ENCODE measurements at places on chromosomes 12 and 14.

GRCh38 chr12:25698772-25699171 is 145.7 kb upstream of the LMNTD1 start:
- no peak for DNase-seq

- DNase-seq, result peak; percentile 48
These were observed 49.5 kb downstream of the PPP2R5C start for GRCh38 chr14:101810897-101811621.

DNA sequence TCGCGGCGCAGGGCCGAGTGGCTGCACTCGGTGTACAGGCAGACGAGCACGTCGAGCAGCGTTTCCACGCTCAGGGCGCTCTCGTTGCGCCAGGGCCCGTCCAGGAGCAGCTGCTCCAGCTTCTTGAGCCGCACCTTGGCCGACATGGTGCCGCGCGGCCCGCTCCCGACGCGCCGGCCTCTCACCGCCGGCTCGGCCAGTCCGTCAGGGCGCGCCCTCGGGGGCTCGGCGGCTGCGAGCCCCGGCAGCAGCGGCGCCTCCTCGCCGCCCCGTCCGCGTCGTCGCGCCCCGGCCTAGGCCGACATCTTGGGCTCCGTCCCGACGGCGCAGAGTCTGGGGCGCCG is 349 bp downstream of the CDC42BPB start:
- peak; percentile 8 for DNase-seq

DNA sequence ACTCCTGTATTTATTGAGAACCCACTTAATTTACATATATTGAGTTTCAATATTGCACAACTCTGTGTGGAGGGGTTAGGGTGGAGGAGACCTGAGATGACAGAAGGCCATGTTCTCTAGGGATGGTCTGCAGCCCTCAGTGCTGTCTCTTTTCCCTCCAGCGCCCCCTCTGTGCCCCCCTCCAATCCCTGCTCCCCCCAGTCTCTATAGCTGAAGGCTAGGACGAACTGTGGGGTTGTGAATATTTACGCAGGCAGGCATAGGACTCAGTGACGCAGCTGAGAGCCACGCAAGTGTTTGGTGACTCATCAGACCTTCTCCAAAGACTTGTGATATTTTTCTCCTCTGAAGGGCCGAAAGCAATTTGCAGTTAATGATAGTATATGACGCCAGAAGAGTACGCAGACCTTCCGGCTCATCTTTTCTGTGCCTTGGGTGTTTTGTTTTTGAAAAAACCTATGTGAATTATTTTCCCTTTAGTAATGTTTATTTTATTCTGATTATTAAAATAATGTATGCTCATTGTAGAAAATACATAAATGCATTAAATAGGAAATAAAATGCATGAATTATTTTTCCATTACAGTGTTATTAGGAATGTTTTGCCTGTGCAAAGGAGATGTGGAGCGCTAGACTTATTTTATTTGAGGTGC is 85.3 kb downstream of the SLC25A47 start:
- peak; percentile 77 for DNase-seq

DNA sequence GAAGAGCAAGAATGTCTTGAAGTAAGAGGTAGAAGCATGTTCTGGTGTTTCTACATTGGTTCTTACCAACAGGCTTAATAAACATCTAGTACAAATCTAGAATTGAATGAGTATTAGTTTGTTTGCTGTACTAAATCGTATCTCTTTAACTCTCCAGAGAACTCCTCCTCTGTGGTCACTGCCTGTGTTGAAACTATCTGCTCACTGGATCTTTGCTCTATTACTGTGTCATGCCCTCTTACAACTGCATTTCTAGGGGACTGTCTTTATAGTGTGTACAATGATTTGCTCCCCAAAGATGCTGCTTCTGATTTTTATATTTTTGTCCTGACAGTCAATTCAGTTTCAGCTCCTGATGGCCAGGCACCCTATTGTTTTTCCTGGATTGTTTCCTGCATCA is 50.1 kb upstream of the E2F7 start:
- DNase-seq, result no peak

GRCh38 chr14:58296726-58297125 is 1.6 kb upstream of the ARID4A start:
- DNase-seq, result no peak

DNA sequence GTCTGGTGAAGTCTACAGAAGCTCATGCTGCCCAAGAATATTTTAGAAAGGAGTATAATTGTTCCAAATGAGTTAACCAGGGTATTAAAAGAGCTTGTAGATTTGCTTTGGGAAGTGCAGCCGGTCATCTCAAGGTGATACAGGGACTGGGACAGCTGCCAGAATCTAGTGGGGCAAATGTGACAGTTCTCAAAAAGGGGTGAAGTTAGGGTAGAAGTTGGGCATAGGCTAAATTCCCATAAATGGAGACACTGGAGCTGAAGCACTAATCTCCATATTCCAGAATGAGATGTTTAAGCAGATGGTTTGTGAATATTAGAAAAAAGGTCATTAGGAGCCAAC is 94.7 kb downstream of the ANO6 start:
- DNase-seq, result no peak

GRCh38 chr14:61326847-61327246 is 5.5 kb downstream of the PRKCH start:
- no peak for DNase-seq

- DNase-seq, result no peak
These were observed 37.9 kb downstream of the RAB21 start for GRCh38 chr12:71792599-71792998.

DNA sequence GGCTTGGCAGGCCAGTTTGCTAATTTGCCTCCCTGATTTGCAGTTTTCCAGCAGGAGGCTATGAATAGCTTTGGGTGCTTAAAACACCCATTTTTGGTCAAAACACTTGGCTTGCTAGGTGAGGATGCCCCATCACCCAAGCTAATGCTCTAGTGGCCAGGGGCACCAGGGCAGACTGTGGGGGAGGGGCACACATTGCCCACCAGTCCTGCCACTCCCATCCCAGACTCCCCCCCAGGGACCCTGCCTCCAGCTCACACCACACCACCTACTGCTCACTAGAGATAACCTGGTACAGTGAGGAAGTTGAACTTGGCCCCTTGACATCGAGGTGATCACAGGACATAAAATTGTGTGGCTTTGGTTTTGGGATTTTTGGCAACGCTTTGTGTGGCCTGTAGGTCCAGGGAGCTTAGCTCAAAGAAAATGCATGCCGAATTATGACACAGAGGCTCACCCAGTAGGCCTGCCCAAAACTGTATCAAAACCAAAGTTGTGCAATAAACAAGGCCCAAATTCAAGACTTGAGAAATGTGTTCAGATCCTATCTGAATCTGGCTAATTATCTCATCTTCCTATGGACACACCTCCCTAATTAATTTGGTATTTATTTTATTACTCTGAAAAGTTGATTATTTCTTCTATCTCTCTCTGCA is 4.3 kb downstream of the NUAK1 start:
- DNase-seq, result no peak

DNA sequence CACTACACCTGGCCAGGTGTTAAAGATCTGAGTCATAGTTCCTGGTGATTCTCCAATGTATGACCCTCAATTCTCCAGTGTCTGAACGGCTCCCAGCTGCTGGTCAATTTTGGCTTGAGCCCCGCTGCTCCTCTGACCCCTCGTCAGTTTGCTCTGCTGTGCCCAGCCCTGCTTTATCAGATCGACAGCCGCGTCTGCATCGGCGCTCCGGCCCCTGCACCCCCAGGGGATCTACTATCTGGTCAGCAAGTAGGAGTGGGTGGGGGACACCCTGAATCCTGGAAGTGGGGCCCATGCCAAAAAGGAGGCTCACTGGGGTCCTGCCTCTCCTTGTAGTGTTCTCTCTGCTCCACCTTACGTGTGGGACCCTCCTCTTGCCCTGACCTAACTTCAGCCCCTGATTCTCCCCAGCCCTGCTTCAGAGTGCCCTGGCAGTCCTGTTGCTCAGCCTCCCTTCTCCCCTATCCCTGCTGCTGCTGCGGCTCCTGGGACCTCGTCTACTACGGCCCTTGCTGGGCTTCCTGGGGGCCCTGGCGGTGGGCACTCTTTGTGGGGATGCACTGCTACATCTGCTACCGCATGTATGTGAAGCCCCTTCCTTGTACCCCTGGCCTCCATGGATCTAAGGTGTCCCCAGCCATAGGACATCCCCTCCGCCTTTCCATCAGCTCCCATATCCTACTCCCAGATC is 5.0 kb downstream of the SLC39A5 start:
- DNase-seq, result no peak

DNA sequence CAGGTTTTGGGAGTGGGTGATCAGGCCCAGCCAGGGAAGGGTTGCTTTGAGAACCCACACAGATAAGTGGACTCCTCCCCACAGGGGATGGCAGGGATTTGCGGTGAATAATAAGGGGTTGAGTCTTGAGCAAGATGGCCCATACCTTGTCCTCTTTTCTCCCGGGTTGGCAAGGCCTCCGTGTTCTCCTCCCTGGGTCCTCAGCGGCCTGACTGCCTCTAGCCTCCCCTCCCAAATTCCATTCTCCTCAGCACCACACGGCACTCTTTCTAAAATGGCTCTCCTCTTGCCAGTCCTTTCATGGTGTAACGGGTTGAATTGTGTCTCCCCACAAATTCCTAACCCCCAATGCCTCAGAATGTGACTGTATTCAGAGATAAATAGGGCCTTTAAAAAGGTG is 70.0 kb downstream of the CHST11 start:
- no peak for DNase-seq

DNA sequence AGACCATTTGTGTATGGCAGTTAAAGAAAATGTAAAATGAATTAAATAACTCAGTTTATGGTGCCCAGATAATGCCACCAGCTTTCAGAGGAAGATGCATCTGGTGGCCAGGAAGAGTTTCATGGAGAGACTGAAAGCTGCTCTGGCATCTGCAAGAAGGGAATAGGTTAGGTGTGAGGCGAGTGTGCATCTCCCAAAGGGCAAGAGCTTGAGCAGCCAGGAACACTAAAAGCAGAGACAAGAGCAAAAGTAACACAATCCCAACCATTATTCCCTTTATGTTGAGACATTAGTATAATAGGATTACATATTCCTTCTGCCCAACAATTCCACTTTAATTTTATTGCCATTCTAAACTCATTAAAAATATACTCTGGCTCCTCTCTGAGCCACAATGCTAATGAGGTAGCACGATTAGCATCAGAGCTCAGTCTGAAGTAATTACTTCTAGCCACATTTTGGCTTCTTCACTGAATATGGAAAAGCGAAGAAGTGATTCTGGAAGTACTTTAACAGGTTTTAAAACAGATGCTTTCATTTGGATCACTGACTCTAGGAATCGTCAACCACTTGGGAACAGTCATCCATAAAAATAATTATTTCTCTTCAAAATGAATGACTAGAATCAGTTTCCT is 309.4 kb upstream of the TMTC1 start:
- DNase-seq, result no peak

DNA sequence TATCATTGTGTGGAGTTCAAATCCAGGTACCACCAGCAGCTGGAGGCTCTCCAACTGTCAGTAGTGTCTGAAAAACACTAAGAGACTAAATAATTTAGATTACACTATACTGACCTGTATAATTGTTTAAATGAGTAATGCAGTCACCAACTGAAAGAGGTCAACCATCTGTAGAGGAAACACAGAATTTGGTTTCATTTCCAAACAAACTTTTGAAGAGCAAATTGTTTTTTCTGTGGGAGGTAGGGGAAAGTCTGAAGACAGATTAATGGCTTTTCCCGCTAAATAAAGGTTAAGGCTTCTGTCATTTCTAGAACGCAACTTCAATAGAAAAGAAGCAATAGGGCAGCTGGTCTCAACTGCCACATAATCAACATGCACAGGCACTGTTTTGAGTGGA is 462.6 kb downstream of the PRKD1 start:
- no peak for DNase-seq

GRCh38 chr12:14256121-14256520 is 109.4 kb upstream of the ATF7IP start:
- DNase-seq, result peak; percentile 81

DNA sequence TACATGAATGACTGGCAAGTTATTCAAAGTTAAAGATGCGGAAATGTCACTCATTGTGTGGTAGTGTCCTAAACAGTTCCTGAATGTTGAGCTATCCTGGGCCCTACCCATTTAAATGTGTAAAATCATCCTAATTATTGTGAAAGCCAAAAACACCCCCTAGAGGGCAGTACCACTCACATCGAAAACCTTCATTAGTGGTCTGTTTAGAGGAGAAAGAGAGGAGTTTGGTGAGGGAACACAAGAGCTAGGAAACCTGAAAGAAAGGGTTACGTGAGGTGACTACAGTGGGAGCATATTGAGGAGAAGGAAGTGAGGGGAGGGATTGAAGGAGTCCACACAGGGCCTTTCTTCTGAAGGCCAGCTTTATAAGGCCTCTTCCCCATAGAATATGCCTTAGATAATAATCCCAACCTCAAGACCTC is 2.5 kb upstream of the TEP1 start:
- DNase-seq, result peak; percentile 62

GRCh38 chr12:116465407-116465806 is 93.8 kb upstream of the MAP1LC3B2 start:
- no peak for DNase-seq

GRCh38 chr12:89514751-89515150 is 9.8 kb downstream of the GALNT4 start:
- no peak for DNase-seq

- DNase-seq, result no peak
These were observed 94.5 kb downstream of the DNAI7 start for GRCh38 chr12:25100194-25101091.

DNA sequence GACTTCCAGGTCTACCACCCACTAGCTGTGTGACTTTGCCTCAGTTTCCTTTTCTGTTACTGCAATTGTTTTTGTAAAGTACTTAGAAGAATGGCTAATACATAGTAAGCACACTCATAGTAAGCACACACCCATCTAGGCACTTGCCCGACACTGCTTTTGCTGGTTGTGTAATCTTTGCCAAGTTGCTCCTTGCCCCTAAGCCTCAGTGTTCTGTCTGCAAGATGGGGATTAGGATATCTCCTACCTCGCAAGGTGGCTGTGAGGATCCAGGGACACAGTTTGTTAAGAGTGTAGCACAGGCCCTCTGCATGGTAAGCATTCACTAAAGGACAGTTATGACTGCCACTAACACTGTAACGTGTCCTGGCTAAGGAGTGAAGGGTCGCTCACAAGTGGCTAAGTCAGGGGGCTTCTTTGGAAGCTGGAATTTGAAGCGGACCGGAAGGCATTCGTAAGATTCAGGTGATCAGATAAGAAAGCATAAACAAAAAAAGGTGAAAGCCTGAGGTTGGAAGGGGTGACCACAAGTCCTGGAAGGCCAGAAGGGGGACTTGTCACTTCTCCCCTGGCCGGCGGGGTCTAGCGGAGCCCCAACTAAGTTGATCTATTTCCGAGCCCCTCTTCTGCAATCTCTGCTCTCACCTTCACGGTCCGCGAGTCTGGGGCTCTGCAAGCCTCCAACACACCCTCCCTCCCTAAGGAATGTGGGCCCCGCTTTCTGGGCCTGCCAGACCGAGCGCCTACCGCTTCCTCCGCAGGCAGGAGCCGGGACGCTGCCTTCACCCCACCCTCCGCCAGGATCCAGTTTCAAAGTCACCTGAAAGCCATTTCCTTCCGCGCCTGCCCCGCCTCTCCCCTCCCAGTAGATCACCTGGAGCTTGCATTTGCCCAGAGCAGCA is 1.5 kb upstream of the PLEKHG3 start:
- no peak for DNase-seq

GRCh38 chr14:61911574-61911973 is 149.4 kb downstream of the SNAPC1 start:
- DNase-seq, result no peak

Data from fibroblast of skin of back (primary cell).